ENCODE measurements at places on chromosomes 12 and 14.

DNA sequence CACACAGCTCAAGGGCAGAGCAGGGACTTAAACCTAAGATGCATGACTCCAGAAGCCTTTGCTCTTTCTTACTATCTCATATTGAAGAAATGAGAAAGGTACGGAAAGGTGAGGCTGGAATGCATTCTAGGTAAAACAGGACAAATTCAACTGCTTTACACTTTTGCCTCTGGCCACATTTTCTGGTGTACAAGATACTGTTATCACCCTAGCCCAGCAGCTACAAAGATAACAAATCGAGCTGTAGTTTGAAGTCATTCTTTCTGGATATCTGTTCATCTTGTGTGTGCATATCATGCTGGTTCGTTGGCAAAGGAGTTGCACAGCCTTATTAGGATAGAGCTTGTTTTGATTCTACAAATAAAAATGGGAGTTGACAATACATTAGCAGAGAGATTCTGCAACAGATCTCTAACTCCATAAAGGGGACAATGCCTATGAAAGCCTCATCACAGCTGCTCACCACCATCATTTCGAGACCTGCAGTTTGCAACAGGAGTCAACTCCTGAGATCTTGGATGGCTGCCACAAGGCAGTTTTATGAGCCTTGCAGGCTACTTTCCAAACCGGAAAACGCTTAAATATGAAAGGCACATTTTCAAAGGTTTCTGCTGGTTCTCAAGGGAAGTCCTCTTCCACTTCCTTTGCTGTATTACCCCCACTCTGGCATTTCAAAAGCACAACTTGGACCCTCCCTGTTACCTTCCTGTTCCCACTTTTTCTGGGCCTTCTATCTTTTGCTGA lies 64.9 kb downstream of the STXBP6 start:
- DNase-seq, result no peak

- no peak for DNase-seq
These were observed 29.7 kb downstream of the RBM19 start for GRCh38 chr12:113936460-113936859.

GRCh38 chr12:68479261-68479895 lies 131.3 kb upstream of the RAP1B start:
- no peak for DNase-seq

DNA sequence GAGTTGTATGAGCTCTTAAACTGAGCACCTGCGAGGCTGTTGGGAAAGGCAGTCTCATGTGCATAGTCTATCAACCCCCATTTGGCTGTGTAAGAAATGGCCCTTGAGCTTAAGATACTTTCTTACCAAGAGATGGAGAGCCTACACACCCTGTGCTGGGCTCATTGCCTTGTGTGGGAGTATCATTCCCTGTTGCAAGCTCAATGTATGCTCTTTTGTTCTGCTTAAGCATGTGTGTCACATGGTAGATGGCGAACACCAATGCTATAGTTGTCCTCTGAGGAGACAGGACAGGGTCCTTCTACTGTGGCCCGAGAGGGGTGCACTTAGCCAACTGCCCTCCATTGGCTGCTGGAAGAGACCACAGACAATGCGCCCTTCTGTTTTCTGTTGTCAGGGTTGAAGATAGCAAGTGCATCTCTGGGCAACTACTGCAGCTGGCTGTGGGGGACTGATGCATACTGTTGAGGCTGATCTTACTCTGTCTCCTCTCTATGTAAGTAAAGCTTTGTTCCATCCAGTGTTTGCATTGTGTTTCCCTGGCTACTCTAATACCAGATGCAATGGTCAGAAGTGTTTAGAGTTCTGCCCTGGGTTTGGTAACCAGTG lies 79.5 kb downstream of the PTPRB start:
- no peak for DNase-seq

- no peak for DNase-seq
These were observed 438.7 kb downstream of the LRFN5 start for GRCh38 chr14:42045383-42045782.

DNA sequence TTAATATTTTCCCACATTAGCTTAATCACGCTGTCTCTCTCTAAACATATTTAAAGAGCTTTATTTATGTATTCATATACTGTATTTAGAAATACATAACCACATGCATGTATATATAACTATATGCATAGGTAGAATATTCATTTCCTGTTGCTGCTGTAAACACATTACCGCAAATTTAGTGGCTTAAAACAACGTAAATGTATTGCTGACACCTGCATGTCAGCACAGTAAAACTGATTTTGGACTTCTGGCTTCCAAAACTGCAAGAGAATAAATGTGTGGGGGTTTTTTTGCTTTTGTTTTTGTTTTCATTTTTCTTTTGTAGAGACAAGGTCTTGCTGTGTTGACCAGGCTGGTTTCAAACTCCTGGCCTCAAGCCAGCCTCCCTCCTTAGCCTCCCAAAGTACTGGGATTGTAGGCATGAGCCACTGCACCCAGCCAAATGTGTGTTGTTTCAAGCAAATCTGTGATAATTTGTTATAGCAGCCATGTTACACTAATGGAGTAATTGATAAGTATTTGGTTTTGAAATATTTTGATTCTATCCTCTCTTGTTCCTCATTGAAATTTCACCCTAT lies 61.9 kb upstream of the CMKLR1 start:
- no peak for DNase-seq

- no peak for DNase-seq
These were observed 99.2 kb downstream of the ADGRD1 start for GRCh38 chr12:131052929-131053328.

- no peak for DNase-seq
These were observed 1761.3 kb upstream of the SEL1L start for GRCh38 chr14:83294941-83295340.

DNA sequence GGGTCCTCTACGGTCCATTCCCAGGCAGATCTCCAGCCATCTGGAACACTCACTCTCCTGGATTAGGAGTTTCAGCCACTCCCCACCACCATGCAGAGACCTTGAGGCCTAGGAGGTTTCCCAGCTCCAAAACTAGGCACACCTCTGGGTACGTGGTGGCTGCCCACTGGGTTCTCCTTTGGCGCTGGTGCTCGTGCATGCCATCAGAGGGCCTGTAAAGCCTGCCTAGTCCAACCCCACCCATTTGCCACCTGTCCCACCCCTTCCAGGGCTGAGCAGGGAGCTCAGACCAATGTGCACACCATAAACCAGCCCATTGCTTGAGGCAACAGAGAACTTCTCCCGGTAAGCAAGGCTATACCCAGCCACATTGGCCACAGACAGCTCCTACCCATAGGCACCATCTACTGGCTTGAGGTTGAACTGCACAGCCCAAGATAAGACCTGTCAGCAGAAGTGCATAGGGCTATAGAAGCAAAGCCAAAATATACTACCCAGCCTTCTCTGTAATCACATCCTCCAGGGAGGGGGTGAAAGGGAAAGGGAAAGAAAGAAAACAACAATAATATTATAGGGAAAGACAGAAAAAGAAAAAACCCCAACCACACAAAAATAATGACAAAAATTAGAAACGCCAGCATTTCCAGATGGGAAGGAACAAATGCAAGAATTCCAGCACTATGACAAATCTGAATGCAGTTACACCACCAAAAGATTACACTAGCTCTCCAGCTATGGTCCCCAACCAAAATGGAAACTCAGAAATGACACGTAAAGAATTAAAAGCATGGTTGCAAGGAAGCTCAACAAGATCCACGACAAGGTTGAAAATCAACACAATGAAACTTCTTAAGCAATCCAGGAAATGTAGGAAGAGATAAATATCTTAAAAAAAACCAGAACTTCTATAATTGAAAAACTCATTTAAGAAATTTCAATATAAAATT lies 111.9 kb upstream of the CCDC175 start:
- DNase-seq, result no peak

GRCh38 chr14:74065746-74066575 lies 18.3 kb downstream of the ALDH6A1 start:
- DNase-seq, result no peak

GRCh38 chr14:37063467-37064240 lies 108.8 kb downstream of the SLC25A21 start:
- DNase-seq, result no peak

DNA sequence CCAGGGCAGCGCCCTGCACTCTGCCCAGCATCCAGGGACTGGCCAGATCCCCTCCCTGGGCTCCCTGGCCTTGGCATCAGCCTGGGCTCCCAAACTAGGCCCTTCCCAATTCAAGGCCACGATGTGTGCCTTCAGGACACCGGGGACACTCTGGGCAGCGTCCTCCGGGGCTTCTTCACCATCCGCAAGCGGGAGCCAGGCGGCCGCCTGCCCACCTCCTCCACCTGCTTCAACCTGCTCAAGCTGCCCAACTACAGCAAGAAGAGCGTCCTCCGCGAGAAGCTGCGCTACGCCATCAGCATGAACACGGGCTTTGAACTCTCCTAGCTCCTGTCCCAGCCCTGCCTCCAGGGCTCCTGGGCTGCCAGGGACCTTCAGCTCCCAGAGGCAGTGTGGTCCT lies 38.8 kb downstream of the MMAB start:
- no peak for DNase-seq

- no peak for DNase-seq
These were observed 14.4 kb upstream of the SDR39U1 start for GRCh38 chr14:24456980-24457379.

- no peak for DNase-seq
These were observed 101.0 kb downstream of the DERA start for GRCh38 chr12:16012117-16012516.

- no peak for DNase-seq
These were observed 298.6 kb upstream of the NOVA1 start for GRCh38 chr14:26896447-26896846.

DNA sequence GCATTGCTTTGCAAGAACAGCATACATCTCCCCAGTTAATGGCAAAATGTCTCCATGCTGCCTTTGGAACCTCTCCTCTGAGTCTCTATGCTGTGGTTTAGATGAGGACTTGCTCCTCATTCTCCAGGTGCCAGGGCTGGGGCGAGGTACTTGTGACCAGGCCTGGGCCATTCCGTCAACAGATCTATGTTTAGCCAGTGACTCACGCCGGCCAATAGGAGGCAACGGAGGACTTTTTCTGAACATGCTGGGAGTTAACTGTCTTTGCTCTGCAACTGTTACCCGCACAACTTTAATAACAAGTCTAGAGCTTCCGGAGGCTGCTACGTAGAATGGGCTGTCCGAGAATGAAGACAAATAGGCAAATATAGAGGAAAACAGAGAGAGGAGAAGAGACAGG lies 214.2 kb downstream of the GLT1D1 start:
- DNase-seq, result no peak

- DNase-seq, result no peak
These were observed 2.8 kb upstream of the KRT75 start for GRCh38 chr12:52436828-52437474.

DNA sequence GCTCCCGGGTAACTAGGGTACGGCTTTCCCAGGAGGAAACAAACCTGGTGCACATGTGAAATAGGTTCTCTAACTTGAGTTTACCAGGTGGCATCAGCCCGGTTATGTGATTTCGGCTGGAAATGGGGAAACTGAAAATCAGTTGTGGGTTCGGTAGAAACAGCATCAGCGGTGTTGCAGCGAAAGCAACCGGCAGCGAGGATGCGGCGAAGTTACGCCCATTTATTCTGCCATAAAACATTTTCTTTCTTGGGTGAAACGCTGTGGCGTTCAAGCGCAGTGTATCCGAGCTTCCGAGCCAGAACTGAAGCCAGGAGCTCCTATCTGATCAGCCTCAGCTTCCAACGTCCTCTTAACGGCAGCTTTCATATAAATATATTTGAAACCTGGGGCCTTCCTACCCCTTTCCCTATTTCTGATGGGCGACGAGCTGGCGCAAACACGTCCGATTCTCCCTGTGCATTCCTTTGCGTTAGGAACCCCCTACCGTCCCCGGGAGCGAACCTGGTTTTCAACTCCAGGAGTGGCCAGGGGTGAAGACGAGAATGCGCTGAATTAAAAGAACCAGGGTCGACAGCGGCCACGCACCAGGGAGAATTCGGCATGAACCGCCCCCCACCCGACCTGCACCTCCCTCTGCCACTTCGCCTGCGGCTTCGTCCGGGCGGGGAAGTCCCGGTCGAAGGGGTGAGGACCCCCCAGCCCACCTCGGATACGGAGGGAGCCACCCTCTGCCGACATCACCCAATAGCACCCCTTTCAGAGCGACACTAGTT lies 1.6 kb downstream of the DPF3 start:
- DNase-seq, result no peak

DNA sequence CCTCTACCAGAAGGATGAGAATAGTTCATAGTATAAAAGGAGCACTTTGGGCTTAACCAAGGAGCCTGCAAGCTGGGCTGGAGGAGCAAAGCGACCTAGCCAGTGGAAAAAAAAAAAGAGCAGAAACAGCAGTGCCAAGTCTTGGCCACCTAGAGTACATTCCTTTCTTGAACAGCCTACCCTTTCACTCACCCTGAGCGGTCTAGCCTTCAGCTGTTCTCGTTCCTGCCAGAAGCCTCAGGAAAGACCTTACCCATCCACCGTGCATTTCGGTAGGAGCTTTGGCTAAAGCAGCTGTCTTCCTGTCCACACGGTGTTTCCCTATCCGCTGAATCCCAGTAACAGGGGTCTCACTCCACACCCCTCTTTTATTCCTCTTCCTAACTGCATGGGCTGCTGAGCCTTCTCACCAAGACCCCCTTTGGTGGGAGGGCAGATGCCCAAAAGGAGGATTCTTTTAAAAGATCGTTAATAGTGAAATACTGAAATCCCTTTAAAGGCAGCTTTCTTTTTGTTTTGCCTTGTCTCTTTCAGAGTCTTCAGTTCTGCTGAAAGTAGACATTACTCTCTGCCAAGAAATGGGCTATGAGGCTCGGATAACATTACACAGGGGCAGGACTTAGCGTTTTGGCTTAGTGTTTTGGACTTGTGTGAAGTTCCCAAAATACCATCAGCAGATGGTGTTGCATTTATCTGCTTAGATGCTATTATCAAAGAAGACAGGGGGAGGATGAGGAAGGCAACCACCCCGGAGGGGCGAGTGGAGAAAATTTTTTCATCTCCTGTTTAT lies 88.5 kb upstream of the METAP2 start:
- DNase-seq, result no peak

- DNase-seq, result no peak
These were observed 143.0 kb upstream of the ARID2 start for GRCh38 chr12:45586486-45586885.

DNA sequence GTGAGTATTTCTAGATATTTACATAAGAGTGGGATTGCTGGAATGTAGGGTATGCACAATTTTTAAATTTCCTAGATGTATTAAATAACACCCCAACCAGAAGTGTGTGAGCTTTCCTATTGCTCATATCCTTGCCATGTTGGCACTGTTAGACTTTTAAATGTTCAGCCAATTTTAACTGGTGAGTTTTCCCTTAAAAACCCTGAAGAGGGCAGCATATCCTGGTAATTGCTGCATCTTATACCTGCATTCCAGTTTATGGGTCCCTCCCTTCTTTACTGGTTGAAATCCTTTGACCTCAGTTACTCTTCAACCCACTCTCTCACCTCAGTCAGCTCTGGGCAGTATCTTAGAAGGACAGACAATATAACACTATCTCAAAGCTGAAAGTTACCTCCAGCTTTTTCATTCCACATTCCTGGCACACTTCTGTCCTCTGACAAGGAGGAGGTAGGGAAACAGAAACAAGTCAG lies 270.6 kb downstream of the PAWR start:
- no peak for DNase-seq

DNA sequence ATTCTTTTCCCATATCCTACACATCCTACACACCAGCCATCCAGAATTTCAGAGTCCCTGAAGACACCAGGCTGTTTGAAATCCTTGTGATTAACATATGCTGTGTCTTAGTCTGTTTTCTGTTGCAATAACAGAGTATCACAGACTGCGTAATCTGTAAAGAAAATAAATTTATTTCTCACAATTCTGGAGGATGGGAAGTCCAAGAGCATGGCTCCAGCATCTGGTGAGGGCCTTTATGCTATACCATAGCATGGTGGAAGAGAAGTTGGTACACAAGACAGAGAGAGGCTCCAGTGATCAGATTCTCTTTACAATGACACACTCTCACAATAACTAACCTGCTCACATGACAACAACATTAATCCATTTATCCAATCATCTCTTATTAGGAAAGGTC lies 4.1 kb downstream of the ART4 start:
- no peak for DNase-seq
